Esophagus muscularis mucosa (tissue), 4 donors: ENCODE measurements at places on chromosomes 4 and X.

DNA sequence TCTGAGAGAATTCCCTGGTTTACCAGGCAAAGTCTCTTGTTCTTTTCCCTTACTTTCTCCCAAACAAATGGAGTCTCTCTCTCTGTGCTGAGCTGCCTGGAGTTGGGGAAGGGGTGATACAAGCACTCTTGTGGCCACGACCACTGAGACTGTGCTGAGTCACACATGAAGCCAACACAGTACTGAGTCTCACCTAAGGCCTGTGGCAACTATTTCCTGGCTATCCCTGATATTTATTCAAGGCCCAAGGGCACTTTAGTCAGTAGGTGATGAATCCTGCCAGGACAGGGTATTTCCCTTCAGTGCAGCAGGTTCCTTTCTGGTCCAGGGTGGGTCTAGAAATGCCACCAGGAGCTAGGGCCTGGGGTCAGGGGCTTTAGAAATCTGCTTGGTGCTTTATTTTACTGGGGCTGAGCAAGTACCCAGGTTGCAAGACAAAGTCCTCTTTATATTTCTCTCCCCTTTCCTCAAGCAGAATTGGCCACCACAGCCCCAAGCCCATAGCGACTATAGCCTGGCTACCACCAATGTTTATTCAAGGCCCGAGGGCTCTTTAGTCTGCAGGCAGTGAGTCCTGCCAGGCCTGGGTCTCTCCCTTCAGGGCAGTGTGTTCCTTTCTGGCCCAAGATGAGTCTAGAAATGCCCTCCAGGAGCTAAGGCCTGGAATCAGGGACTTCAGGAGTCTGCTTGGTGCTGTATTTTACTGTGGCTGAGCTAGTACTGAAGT, 10.5 kb downstream of the ARL13A start:
- H3K27ac ChIP-seq = no peak overlapping the region
- H3K4me1 ChIP-seq = no peaks in the 10 kb centered on the region
- no peak for DNase-seq
- H3K4me3 ChIP-seq = no peak overlapping the region
- no peaks in the 10 kb centered on the region for H3K36me3 ChIP-seq

DNA sequence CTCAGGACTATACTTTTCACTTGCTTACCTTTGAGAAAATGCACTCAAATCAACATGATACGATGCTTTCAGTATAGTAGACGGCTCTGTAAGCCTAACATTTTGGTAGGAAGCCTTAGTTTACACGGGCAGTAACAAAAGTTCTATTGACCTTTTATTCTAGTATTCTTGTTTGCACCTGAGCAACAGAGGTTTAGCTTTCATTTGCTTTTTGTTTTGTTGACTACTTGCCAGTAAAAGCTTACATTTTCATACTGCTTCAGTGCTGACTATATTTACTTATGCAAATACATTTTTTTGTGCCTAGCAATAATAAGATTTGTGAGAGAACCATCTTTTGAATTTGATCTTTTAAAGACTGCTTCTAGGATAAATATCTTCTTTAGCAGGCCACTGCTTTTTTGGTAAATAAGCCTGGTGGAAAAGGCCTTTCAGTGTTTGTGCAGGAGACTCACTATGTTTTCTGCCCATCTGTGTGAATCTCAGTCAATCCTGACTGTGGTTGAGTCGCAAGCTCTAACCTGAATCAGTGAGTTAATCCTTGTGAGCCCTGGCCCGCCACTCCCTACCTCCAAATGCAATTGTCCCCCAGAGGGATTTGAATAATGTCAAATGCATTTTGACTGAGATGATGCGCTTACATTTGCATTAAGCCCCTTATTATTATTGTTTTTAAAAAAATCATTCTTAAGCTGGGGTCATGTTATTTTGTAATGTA, 21.9 kb downstream of the FHIP1A start:
- no peak overlapping the region for H3K4me3 ChIP-seq
- no peaks in the 10 kb centered on the region for H3K36me3 ChIP-seq
- H3K27me3 ChIP-seq = no peaks in the 10 kb centered on the region
- no peak for DNase-seq

DNA sequence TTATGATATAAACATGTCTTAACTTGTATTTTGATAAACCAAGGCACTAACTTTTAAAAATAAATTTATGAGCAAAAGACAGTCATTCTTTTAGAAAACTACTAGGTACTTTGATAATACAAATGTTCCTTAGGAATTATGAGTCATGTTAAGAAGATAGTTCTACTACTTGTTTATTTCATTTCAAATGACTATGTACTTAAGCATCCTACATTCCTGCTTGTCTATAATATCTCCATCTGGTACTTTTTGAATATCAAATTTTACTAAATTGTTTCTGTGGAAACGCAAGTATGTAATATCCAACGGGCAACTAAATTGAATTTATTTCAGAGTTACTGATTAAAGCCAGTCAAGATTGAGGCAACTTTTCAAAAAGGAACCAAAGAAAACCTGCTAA, 61.8 kb downstream of the CAMK2D start:
- no peak overlapping the region for H3K27ac ChIP-seq
- DNase-seq = no peak
- H3K36me3 ChIP-seq = no peaks in the 10 kb centered on the region
- H3K27me3 ChIP-seq = no peaks in the 10 kb centered on the region

DNA sequence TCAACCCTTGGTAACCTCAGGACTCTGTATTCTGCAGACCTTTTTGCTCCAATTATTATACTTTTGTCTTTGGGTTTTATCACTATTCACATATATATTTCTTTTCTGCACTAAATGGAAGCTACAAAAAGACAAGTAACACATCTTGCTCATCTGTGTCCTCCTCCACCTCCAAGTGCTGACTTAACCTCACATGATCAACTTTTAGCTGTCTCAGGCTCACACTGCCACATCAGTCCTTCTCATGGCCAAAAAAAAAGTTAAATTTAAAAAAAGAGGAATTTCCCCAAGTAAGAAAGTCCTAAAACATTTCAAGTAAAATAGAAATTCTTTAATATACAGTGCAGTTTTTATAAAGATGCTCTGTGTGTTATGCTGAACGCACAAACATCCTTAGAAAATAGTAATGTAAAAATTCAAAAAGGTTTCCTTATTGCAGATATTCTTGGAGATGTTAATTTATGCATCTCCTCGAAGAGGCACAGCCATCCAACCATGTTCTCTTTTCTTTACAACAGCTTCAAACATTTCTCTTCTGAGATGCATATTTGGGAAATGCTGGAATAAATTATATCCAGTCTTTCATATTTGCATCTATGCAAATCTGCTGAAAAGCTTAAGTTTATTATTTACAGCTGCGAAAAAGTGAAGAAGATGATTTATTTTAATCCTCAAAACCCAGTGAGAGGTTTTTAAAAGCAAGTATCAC, 37.6 kb downstream of the ARAP2 start:
- H3K36me3 ChIP-seq = peaks cover 4% of the 10 kb centered on the region
- H3K27me3 ChIP-seq = no peaks in the 10 kb centered on the region
- no peak for DNase-seq
- no peak overlapping the region for H3K27ac ChIP-seq

DNA sequence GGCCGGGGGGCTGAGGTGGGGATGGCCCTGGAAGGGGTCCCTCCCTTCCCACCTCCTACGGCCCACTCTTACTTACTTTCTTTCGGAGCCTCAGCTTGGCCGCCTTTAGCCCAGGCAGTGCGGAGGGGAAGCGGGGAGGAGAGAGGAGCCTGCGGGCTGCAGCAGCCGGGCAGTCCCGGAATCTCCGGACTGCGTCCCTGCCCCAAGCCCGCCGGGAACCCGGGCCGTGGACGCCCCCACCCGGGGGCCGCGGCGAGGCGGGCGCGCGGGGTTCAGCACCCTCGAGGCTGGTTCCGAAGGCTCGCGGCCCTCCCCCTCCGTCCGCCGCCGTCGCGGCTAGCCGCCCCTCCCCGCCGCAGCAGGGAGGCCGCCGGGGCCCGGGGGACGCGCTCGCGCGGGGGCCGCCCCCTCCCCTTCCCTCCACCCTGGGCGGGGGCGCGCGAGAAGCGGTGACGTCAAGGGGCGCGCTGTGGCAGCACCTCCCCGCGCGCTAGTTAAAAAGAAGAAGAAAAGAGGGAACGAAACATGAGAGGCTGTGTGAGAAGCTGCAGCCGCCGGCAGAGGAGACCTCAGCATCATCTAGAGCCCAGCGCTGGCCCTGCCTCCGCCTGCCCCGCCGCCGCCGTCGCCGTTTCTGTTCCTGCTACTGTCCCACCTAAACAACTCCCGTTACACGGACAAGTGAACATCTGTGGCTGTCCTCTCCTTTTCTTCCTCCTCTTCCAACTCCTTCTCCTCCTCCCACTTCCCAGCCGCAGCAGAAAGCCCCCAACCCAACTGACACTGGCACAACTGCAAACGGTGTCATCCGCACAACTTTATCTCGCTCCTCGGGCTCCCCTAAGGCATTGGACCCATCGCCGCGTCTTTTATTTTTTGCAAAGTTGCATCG, at the start of gene HHIP:
Gene HHIP (plus strand): TSS at position 526 of the 892 bp plus-strand sequence. CDS start 520 bp downstream, outside the sequence.
- no peaks in the 10 kb centered on the region for H3K36me3 ChIP-seq
- H3K4me3 ChIP-seq = peak within 1 kb of the TSS; percentile 69
- H3K27ac ChIP-seq = no peak within 1 kb of the TSS
- no peaks in the 10 kb centered on the region for H3K27me3 ChIP-seq
- H3K4me1 ChIP-seq = peaks cover 25% of the 10 kb centered on the region
- no peak for DNase-seq

- no peak for DNase-seq
- no peak overlapping the region for H3K27ac ChIP-seq
- no peaks in the 10 kb centered on the region for H3K36me3 ChIP-seq
- no peaks in the 10 kb centered on the region for H3K27me3 ChIP-seq
These were observed 1123.7 kb upstream of the PABPC4L start for GRCh38 chr4:135325264-135325663.

- no peak overlapping the region for H3K27ac ChIP-seq
- H3K4me3 ChIP-seq = no peak overlapping the region
- no peaks in the 10 kb centered on the region for H3K36me3 ChIP-seq
- no peaks in the 10 kb centered on the region for H3K27me3 ChIP-seq
- H3K4me1 ChIP-seq = no peaks in the 10 kb centered on the region
These were observed 741.8 kb upstream of the INTU start for GRCh38 chr4:126890994-126891393.

DNA sequence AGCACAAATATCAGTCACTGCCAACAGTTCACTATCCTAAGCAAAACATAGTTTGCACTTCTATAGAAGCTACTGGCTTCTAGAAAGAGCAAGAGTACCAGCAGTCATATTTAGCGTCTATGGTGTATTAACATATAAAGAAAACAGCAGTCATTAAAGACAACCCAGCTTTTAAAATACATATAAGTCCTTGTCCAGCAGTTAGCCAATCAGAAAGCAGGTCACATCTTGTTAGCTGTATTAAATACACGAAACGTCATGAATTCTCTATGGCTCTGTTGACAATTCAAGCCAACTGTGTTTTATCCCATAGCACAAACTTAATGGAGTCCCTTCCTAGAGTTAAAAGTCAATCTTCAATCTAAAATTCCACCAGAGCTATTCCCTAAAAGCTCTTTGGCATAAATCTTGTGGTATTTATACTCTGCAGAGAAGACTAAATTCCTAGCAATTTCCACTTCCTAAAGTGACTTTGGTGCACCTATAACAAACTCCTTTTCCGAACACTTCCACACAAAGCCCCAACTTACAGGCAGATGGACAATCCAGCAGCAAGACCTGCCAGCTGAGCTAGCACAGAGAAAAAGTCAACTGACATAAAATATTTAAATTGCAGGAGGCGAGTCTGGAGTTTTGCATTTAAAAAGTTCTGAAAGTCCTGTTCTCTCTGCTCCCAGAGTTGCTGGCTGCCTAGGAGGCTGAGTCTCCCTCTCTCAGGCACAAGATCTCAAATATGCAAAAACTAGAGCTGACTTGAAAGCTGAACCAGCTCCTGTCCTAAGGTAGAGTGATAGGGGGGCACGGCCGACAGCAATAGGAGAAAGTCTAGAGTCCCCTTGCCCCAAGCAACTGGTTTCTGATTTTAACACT, 1.3 kb downstream of the LDB2 start:
- peaks cover 19% of the 10 kb centered on the region for H3K4me1 ChIP-seq
- no peak for DNase-seq
- peaks cover 10% of the 10 kb centered on the region for H3K27me3 ChIP-seq
- peak overlapping the region; percentile 58 for H3K4me3 ChIP-seq
- H3K27ac ChIP-seq = peak overlapping the region; percentile 60

DNA sequence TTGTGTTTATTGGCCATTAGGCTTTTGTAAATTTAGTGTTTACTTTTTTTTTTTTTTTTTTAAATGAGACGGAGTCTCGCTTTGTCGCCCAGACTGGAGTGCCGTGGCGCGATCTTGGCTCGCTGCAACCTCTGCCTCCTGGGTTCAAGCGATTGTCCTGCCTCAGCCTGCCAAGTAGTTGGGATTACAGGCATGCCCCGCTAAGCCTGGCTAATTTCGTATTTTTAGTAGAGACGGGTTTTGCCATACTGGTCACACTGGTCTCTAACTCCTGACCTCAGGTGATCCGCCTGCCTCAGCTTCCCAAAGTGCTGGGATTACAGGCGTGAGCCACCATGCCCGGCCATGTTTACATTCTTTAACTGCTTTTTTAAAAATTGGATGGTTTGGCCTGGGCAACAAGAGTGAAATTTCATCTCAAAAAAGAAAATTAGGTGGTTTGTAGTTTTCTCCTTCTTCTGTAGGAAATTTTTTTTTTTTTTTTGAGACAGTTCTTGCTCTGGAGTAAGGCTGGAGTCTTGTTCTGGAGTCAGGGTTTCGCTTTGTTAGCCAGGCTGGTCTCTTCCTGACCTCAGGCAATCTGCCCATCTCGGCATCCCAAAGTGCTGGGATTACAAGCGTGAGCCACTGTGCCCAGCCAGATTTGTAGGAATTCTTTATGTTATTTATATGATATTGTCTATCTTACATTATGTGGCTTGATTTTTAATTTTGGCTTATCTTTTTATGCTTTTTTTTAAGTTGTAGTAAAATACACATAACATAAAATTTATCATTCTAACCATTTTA, 15.1 kb downstream of the UBE2K start:
- no peak overlapping the region for H3K4me3 ChIP-seq
- H3K27ac ChIP-seq = no peak overlapping the region
- H3K4me1 ChIP-seq = peaks cover 62% of the 10 kb centered on the region
- no peak for DNase-seq
- H3K36me3 ChIP-seq = peaks cover 6% of the 10 kb centered on the region

DNA sequence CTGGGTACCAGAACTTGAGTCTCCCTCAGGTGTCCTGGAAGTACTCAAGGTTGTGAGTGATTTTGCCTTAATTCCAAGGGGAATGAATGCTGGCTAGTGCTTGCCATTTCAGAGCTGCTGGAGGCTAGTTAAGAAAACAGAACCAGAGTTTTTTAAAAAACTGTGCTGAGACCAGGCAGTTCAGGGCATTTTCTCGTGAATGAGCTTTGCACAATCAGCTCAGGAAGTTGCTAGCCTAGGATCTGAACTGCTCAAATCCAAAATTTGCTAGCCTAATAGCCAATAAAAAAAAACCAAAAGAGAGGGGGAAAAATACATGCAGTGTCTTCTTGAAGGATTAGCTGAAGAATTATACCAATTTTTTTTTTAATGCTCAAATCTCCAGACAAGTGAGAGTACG, 292.7 kb downstream of the FBXW7 start:
- no peaks in the 10 kb centered on the region for H3K4me1 ChIP-seq
- H3K36me3 ChIP-seq = no peaks in the 10 kb centered on the region
- peak overlapping the region; percentile 22 for H3K27ac ChIP-seq
- no peak overlapping the region for H3K4me3 ChIP-seq
- DNase-seq = no peak

- H3K36me3 ChIP-seq = no peaks in the 10 kb centered on the region
- no peak for DNase-seq
These were observed 14.8 kb downstream of the SPINK2 start for GRCh38 chr4:56806666-56807065.
